ENCODE measurements at places on chromosomes 4 and X. TPM values are rescaled to one million over a fixed set of nuclear protein-coding genes. Genes with fewer than 3 reads are reported as not detected.
A peak's percentile ranks its signal among the peaks of the same experiment; 100 is the strongest.

DNA sequence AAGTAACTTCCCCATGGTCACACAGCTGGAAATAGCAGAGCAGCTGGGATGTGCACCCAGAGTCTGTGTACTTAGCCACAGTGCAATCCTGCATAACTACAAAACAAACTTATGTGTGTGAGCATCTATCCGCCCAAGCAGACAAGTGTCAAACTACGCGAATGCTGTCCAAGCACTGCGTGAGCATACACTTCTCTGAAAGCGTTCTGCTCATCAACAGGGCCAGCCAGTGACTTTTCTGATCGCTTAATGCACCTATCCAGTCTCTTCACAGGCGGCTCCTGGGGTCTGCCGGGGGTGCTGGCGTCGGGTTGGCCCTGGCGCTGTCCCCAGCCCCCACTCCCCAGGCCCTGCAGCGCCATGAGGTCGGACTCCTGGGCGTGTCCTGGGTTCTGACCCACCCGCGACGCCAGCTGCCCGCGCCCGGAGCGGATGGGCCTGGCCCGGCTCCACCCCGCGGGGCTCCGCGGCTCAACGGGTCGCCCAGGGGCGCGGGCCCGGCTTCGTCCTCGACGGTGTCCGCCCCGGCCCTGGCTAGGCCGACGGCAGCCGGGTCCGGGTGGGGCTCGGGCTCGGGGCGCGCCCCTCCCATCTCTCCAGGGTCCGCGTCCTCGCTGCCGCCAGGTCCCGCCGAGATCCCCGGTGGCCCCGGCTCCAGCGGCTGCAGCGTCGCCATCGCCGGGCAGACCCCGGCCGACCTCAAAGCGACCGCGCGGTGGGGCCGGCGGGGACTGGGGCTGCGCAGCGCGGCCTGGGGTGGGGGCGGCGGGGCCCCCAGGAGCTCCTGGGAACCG lies 1.3 kb upstream of the ZNF141 start:
- peak overlapping the region; percentile 69 for H3K4me3 ChIP-seq
- peaks cover 17% of the 10 kb centered on the region for H3K4me1 ChIP-seq
- peak; percentile 35 for DNase-seq
- peak overlapping the region; percentile 96 for H3K27ac ChIP-seq
- peaks cover 4% of the 10 kb centered on the region for H3K36me3 ChIP-seq
- H3K27me3 ChIP-seq, result no peaks in the 10 kb centered on the region

PPP1R2C gene
- not detected for total RNA-seq

RGN gene
- 10.2 TPM for total RNA-seq

CYLC1 gene
- not detected for total RNA-seq

- no peak for DNase-seq
- no peaks in the 10 kb centered on the region for H3K4me1 ChIP-seq
- H3K4me3 ChIP-seq, result no peak overlapping the region
- no peak overlapping the region for H3K27ac ChIP-seq
- no peaks in the 10 kb centered on the region for H3K27me3 ChIP-seq
- H3K36me3 ChIP-seq, result no peaks in the 10 kb centered on the region
Observed at GRCh38 chr4:63393544-63393943, 1015.7 kb downstream of the TECRL start.

GRCh38 chrX:130974323-130974722 lies 71.3 kb upstream of the ENOX2 start:
- H3K4me3 ChIP-seq, result no peak overlapping the region
- no peaks in the 10 kb centered on the region for H3K4me1 ChIP-seq
- no peak for DNase-seq
- H3K36me3 ChIP-seq, result no peaks in the 10 kb centered on the region
- H3K27me3 ChIP-seq, result peaks cover 3% of the 10 kb centered on the region

DTHD1 gene
- total RNA-seq, result 7.8 TPM
